ENCODE measurements at places on chromosomes 5 and 9. TPM values are rescaled to one million over a fixed set of nuclear protein-coding genes. Genes with fewer than 3 reads are reported as not detected.

- H3K36me3 ChIP-seq = no peaks in the 10 kb centered on the region
- H3K4me3 ChIP-seq = no peak overlapping the region
- DNase-seq = no peak
- H3K27ac ChIP-seq = no peak overlapping the region
These were observed 579.7 kb upstream of the ZNF608 start for GRCh38 chr5:125326150-125326510.

DNA sequence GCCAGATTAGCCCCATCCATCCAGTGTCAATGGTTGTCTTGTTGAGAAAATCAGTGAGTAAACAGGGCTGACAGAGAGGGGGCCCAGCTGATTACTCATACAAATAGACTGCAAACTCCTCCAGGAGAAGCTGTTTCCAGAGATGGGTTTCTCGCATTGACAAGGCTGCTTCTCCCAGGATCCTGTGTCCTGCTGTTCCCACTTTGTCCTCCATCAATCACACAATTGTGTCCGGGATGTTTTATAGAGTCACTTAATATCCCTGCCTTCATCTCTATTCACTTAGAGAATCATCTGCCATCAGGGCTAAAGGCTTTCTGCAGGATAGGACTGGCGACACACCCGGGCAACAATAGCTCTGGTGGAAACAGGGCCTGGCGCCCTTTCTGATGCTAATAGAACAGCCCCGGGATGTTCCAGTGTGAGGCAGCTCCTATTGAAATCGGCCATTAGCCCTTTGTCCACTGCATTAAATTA lies 71.7 kb upstream of the TBCA start:
- peaks cover 66% of the 10 kb centered on the region for H3K27me3 ChIP-seq
- H3K27ac ChIP-seq = no peak overlapping the region
- H3K4me3 ChIP-seq = no peak overlapping the region
- H3K36me3 ChIP-seq = no peaks in the 10 kb centered on the region

CD14 gene
- total RNA-seq = 0.38 TPM

DDX4 gene
- total RNA-seq = 0.83 TPM

STKLD1 gene
- total RNA-seq = 0.65 TPM

Data from activated CD4-positive, alpha-beta memory T cell treated with anti-CD3 and anti-CD28 coated beads, Interleukin-2, amount 10 ng/mL, durations not matched to agents 7 days and 5 days (primary cell).